ENCODE measurements at places on chromosomes 13 and 19.

DNA sequence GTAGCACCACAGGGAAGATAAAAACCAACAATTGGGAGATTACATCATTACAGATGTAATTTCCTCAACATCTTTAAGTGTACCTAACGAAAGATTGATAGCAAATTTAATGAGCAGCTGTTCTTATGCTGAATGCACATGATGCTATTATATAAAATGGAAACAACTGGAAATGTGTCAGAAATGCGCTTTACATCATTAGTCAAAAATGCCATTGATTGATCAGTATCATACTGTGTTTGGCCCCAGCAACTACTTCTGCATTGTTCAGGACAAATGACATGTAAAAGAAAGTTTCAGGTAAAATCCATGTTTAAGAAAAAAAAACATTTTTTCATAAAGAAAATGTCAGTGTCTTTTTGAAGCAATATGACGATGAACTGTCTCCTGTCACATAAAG lies 625.5 kb upstream of the MIR17HG start:
- DNase-seq: no peak

DNA sequence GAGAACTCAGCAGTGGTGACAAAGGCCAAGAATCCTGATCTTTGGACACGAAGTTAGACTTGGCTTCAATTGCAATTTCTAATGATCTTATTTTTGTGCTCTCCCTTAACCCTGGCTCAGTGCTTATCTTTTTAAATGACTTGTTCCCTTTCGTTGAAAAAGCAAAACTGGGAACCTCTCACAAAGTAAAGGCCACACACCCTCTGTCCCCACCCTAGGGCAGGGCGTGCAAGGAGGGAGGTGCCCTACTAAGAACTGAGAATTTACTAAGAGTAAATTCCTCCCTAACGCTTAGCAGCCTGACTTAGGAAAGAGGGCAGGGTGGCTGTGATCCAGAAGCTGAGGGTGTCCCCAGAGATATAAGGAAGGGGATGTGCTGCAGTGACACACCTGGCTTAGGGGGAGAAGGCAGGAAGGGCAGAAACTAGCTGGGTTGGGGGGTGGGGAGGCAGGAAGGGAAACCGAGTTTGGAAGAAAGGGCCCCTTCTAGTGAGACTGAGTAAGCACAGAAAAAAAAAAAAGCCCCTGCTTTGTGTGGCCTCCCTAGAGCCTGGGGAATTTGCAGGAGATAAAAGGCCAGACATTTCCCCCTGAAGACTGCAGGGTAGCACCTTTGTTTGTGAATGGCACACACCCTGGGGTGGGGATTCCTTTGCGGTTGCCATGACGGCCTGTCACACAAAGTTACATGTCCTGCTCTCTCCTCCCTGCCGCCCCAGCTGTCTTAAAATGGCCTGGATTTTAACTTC lies 435.1 kb downstream of the EFNB2 start:
- DNase-seq: no peak

DNA sequence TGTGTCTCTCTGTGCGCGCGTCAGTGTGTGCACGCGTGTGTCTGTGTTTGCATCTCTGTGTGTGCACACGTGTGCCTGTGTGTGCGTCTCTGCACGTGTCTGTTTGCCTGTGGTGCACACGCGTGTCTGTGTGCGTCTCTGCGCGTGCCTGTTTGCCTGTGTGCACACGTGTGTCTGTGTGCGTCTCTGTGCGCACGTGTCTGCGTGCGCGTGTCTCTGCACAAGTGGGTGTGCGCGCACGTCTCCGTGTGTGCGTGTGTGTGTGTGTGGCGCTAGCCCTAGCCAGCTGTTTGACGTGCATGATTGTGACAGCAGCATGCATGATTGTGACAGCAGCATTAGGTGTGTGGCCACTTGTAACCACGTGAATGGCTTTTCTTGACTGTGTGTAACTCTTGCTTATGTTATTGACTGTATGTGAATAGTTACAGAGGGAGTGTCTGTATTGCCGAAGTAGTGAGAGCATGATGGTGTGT lies 31.1 kb downstream of the ZNF146 start:
- DNase-seq: no peak

GRCh38 chr19:6014551-6015135 lies 36.7 kb upstream of the RANBP3 start:
- no peak for DNase-seq

DNA sequence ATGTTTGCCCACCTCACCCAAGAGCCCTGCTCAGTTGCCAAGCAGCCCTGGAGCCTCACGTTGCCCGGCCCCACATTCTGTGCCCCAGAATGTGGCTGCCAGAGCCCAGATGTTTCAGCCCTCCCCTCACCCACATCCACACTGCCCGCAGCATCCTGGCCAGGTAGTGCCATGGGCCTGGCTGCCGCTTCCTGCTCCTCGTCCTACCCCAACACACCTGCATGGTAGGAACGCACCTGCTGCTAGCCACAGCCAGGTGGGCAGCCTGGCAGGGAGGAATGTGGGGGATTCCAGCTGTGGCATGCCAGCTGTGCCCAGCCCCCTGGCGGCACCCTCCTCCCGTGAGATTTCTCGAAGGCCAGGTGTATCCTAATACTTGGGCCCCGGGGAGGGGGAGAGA lies 7.5 kb upstream of the NFIX start:
- DNase-seq: no peak

DNA sequence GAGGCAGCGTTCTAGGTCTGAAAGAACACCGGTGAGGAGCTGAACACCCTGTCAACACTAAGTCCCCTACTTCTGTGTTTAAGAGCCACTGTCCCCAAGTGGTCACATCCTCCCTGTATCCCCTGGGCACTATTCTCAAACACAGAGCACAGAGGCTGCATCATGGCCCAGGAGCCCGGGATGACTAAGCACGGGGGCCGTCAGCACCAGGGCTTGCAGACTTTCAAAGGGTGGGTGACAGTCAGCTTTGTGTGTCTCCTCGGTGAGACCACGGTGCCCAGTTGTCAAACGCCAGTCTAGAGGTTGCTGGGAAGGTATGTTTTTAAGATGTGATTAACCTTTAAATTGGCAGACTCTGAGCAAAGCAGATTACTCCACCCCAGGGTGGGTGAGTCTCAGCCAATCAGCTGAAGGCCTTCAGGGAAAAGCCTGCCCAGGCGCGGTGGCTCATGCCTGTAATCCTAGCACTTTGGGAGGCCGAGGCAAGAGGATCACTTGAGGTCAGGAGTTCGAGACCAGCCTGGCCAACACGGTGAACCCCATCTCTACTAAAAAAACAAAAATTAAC lies 8.0 kb downstream of the MAP2K2 start:
- no peak for DNase-seq

- DNase-seq: no peak
Measured at GRCh38 chr19:13215572-13216380, 65.6 kb downstream of the IER2 start.

DNA sequence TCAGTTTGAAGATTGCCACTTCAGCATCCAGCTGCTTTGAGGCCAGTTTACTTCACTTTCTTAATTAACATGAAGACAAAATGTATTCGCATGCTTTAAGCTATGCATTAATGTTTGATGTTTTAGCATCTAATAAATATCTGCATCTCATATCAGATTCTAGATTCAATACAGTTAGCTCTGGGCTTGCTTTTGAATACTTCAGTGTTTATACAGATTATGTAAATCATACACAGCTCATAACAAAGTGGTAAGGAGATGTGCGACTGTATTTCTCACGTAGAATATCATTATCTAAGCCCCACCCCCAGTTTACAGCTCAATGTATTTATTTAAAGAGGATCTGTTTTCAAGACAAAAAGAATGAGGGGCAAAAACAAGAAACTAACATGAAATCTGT lies 770.5 kb downstream of the PCDH9 start:
- DNase-seq: no peak

DNA sequence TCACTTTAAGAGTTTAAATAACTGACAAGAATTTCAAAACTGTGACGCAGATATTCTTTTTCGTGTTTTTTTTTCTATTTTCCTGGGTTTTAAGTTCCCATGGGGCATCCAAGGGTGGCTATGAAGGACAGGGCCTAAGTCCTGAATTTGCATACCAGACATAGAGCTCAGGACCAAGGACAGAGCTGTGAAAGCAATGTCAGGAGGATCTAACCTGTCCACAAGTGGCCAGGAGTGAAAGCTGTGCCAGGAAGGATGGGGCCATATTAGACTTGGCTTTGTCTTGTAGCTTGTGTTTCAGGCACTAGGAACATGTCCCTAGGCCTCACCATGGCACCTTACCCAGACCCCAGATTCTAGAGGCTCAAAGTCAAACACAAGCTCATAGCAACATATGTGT lies 289.4 kb upstream of the MIR17HG start:
- DNase-seq: no peak

GRCh38 chr13:53018690-53019647 lies 9.6 kb upstream of the OLFM4 start:
- no peak for DNase-seq

GRCh38 chr13:89852570-89852969 lies 1494.9 kb upstream of the MIR17HG start:
- DNase-seq: no peak
